Stimulated activated naive CD4-positive, alpha-beta T cell (primary cell): ENCODE measurements at places on chromosomes 3 and 15.

DNA sequence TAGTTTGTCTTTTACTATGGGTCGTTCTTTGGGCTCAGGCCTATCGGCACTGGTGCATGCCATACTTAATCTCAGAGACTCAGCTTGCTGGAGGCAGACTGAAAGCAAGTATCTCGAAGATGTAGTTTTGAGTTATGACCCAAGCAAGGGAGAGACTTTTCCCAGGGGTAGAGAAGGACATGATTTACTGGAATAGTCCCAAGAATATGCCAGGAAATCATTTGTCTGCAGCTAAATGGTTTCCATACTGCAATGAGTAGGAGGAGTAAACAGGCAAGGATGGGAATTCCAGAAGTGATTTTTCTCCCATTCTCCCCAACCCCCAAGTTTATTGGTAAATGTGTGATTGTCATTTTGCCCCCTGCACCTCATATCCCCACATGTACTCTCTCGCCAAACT is 35.4 kb upstream of the LACTB start:
- no peak for DNase-seq

GRCh38 chr3:143261848-143262247 is 142.3 kb downstream of the CHST2 start:
- no peak for DNase-seq

- DNase-seq, result no peak
Observed at GRCh38 chr3:148866261-148866660, 1.2 kb downstream of the CPA3 start.

GRCh38 chr3:69831737-69832136 is 92.5 kb downstream of the MITF start:
- no peak for DNase-seq

- DNase-seq, result no peak
Observed at GRCh38 chr15:58276924-58277323, 138.7 kb downstream of the AQP9 start.

DNA sequence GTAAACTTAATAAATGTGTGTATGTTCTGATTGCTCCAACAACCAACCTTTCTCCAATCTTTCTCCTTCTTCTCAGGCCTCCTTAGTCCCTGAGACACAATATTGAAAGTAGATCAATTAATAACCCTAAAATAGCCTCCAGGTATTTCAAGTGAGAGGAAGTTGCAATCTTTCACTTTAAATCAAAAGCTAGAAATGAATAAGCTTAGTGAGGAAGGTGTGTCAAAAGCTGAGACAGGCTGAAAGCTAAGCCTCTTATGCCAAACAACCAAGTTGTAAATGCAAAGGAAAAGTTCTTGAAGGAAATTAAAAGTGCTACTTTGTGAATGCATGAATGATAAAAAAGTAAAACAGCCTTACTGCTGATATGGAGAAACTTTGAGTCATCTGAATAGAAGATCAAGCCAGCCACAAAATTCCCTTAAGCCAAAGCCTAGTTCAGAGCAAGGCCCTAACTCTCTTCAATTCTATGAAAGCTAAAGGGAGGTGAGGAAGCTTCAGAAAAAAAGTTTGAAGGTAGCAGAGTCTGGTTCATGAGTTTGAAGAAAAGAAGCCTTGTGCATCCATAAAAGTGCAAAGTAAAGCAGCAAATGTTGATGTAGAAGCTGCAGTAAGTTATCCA is 38.6 kb downstream of the CCDC80 start:
- DNase-seq, result no peak

- DNase-seq, result no peak
Observed at GRCh38 chr3:78049521-78049920, 1009.6 kb downstream of the ROBO2 start.

DNA sequence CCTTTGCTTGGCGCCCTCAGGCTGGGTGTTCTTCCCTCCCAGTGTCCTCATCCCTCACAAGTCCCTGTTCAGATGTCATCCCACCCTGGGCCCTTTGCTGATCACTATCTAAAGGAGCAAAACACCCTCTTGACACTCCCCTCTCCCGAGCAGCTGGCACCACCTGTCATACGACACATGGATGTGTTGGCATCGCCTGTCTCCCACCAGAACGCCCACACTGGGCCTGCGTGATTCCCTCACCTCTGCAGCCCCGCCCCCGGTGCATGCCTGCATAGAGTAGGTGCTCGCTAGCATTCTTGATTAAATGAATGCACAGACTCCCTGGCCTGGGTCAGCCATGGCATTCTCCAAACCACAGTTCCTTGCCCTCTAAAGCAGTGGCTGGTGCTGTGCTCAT is 75.8 kb downstream of the DNAJB8 start:
- no peak for DNase-seq

- DNase-seq, result no peak
Observed at GRCh38 chr15:69078638-69079037, 64.1 kb downstream of the NOX5 start.

DNA sequence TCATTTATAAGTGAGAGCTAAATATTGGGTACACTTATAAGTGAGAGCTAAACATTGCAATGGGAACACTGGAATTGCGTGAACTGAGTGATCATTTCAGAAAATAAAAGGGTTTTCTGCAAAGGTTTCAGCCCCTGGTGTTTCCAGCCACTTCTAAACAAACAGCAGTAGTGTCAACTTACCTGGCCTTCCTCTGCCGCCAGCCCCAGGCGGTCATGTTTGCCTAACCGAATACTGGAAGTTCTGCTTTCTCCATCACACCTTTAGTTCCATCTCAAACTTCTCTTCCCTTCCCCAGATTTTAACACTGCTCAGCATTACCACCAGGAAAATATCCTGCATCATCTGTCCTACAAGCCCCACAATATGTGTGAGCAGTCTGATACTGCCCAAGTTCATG is 58.6 kb downstream of the MRPL3 start:
- DNase-seq, result no peak

DNA sequence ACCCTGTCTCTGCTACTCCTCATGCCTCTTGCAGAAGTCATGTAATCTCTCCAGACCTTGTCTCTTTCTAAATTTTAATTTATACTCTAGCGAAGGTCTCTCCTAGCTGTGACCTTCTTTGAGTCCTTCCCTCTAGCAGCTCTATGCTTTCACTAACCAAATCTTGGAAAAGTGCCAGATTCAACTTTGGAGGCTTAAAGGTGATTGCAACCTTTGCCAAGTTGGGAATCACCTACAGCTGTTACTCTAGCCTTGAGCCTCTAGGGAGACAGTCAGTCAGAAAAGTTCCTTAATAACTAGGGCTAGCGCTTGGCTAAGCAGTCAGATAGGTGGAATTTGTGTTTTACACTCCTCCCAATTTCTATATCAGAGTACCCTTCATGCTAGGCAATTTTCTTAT is 46.1 kb upstream of the ABI3BP start:
- DNase-seq, result no peak

DNA sequence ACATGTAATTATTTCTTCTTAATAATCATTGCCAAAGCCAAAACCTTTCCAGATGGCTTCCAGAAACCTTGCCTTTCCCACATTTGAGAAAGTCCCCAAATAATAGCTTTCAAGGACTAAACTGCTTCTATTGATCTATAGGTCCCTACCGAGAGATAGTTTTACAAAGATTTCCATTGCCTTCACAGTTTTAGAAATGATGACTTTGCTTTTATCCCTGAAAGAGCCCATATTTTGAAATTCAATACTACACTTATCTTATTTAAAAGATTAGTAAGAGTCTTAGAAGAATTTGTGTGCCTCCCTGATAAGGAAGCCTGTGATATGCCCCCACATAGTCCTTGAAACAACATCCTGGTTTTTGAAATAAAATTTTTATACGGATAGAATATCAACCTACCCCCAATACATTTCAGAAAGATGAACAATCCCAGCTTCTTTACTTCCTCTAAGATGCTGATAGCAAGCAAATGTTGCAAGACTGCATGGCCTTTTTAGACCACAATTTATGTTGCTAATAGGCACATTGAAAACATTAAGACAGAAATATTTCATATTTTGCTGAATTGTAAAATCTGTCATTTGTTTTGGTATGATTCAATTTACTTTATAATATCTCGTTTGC is 146.3 kb downstream of the TMCO5A start:
- DNase-seq, result no peak

GRCh38 chr3:28301688-28302087 is 46.8 kb upstream of the ZCWPW2 start:
- no peak for DNase-seq

DNA sequence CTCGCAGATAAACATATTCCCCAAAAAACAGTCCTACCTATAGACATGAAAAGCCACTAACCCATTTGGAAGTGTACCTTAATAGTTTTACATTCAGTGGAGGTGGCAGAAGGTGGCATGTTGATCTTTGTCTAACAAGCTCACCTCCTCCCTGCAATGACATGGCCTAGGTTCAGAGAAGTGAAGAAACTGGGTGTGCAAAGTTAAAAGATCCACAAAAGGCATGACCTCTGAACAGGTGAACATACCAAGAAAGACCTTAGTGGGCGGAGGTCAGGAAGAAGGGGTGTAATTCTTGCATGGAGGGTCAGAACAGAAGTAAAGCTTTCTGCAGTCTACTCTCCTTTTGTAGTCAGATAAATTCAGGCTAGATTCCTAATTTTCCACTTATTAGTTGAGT is 822 bp downstream of the MRPL3 start:
- no peak for DNase-seq

- DNase-seq, result no peak
Observed at GRCh38 chr15:62653122-62653521, 389.4 kb upstream of the TPM1 start.

- DNase-seq, result no peak
Observed at GRCh38 chr3:25495726-25496253, 67.7 kb downstream of the RARB start.

DNA sequence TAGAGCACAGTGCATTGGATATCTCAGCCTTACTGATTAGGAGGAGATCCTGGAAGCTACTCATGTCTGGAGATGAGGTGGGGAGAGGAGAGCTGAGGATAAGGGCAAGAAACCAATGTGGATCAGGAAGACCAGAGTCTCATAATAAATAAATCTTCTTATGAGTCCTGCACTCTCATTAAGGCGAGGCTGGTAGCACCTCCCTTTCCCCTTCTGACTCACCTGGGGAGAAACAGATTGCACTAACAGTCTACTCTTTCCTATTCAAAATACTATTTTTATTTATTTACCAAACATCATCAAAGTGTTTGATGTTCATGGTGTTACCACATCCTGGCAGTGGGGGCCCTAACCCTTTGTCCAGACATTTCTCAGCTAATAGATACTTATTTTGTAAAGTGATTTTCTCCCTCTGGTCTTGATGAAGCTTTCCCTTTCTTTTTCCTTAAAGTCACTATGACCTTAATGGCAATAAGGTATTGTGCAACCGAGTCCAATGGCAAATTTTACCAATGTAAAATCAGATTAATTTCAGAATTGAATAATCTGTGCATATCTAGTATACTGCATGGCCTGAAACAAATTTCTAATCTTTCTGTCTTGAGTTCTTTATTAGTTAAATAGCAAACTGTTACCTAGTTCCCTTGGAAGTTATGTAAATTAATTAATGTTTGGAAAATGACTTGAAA is 81.1 kb downstream of the IQCH start:
- DNase-seq, result no peak

DNA sequence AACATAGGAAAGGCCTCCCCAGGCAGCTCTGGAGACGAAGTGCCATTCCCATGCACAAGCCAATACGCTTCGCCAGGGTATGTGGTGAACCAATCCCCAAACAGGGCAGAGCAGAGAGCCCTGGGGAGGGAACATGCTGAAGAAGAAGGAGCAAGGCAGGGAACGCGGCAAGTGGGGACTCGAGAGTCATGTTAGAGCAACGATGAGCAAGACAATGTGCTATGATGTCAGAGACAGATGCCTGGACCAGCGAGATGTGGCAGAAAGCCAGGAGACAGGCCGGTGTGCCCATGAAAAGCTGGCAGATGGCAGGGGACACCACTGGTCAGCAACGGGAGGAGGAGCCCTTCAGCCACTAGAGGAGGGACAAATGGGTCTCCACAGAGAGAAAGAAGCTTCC is 39.6 kb downstream of the NIPA2 start:
- DNase-seq, result no peak

DNA sequence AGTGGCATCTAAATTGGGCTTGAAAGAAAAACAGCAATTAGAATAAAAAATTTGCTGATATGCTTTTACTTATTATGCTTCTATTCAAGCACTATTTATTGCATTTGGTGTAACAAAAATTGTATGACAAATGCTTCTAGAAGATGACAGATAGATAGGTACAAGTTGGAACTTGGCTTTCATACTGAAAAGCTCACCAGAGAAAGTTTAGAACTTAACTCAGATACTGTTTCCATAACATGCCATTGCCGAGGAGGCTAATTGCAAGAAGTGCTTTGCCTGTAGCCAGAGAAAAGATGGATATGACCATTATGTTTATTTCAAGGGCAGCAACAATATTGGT is 123.8 kb downstream of the NFKBIZ start:
- no peak for DNase-seq

DNA sequence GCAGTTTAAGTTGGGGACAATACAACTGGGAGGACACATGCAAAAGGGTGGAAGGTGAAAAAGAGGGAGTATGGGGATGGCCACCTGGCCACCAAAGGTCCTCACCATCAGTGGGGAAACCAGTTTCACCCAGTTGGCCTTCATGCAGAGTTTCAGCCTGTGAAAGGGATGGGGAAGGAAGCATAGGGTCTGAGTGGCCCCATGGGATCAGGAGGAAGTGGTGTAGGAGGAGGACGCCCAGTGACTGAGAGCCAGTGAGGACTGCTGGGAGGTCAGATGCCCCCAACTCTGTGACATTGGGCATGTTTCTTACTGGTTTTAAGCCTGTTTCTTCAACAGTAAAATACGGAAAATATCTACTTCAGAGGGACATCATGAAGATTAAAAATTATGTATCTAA is 16.3 kb downstream of the BCL2A1 start:
- no peak for DNase-seq

GRCh38 chr15:29090617-29091466 is 178.8 kb downstream of the NSMCE3 start:
- peak; percentile 42 for DNase-seq

GRCh38 chr15:65195548-65195923 is 10.4 kb upstream of the CLPX start:
- DNase-seq, result no peak

DNA sequence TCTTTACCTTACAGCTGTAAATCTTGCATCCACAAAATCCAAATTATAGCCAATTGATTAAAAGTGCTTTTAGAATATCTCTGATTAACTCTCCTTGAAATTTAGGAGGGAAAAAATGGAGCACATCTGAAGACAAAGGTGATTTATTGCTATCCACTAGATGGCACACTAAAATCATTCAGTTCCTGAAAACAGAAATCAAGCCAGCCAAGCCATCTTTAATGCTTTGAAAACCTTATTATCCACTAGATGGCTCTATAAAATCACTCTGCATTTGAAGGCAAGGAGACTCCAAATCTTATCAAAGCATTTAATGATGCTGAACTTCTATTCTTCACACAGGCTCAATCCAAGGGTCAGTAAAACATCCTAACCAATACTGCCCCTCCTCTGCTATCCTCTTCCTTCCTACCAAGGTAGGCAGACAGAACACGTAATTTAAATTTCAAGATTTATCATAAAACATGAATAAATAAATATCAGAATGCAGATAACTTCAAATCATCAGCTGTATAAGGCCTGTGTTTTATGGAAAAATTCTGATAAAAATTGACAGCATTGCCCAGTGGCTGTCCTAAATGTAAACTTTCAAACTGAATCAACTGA is 48.4 kb downstream of the GOLIM4 start:
- DNase-seq, result peak; percentile 2

GRCh38 chr3:138459619-138460535 is 25.5 kb downstream of the ESYT3 start:
- DNase-seq, result no peak
